Heart right ventricle (tissue), 16 donors: ENCODE measurements at places on chromosomes 12 and 14. TPM values are rescaled to one million over a fixed set of nuclear protein-coding genes. Genes with fewer than 3 reads are reported as not detected.

OASL gene
- total RNA-seq: 2.5 TPM

GRCh38 chr12:54306925-54307741 lies 6.3 kb upstream of the NFE2 start:
- no peaks in the 10 kb centered on the region for H3K27me3 ChIP-seq
- H3K4me1 ChIP-seq: no peaks in the 10 kb centered on the region
- no peak overlapping the region for H3K27ac ChIP-seq
- H3K4me3 ChIP-seq: no peak overlapping the region

GRCh38 chr12:104712477-104712876 lies 245.6 kb downstream of the SLC41A2 start:
- H3K4me1 ChIP-seq: peaks cover 27% of the 10 kb centered on the region
- H3K27ac ChIP-seq: no peak overlapping the region
- DNase-seq: no peak
- H3K36me3 ChIP-seq: no peaks in the 10 kb centered on the region
- no peaks in the 10 kb centered on the region for H3K27me3 ChIP-seq

DNA sequence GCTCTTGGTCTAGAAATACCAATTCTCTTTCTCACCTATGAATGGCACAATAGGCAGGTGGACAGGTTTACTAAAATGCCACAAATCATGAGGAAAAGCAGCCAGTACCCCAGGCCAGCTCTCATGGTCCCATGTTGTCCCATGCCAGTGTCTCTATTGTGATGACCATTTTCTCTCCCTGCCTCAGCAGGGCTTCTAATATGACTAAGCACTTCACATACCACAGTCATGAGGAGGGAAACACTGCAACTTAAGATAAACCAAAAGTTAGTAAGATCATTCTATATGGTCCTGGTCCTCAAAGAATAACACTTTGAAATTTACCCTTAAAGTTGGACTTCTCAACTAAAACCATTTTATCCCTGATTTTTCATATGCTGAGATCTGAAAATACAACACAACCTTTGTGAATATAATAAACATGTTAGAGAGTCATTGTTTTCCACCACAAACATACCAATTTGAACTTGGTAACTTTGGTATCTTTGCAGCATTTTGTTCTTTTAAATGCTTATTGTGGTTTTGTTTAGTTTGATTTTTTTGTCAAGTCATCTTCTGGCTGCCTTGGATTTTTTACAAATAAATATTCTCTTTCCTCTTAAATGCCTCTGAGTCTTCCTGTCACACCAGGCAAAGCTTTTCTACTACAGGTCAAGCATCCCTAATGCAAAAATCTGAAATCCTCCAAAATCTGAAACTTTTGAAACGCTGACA lies 3.6 kb downstream of the TTC5 start:
- peaks cover 14% of the 10 kb centered on the region for H3K4me1 ChIP-seq
- no peaks in the 10 kb centered on the region for H3K27me3 ChIP-seq
- H3K27ac ChIP-seq: no peak overlapping the region
- no peaks in the 10 kb centered on the region for H3K36me3 ChIP-seq

AQP2 gene
- not detected for total RNA-seq

DNA sequence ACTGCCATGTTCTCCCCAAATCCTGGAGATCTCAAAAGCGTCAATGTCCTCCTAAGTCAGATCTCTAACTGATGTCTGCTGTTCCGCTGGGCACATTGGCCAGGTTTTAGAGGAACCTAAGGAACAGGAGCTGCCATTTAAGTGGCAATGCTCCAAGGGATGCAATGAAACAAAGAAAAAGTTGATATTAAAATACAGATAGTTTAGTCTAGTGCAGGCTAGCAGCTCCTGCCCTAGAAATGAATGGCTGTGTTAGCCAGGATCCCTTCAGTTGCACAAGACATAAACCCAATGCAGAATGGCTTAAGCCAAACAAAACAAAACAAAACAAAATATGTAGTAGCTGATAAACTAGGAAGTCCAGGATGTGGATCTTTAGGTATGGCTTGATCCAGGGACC lies 144.1 kb downstream of the HMGA2 start:
- no peak overlapping the region for H3K4me3 ChIP-seq
- no peak overlapping the region for H3K27ac ChIP-seq
- H3K4me1 ChIP-seq: no peaks in the 10 kb centered on the region

DNA sequence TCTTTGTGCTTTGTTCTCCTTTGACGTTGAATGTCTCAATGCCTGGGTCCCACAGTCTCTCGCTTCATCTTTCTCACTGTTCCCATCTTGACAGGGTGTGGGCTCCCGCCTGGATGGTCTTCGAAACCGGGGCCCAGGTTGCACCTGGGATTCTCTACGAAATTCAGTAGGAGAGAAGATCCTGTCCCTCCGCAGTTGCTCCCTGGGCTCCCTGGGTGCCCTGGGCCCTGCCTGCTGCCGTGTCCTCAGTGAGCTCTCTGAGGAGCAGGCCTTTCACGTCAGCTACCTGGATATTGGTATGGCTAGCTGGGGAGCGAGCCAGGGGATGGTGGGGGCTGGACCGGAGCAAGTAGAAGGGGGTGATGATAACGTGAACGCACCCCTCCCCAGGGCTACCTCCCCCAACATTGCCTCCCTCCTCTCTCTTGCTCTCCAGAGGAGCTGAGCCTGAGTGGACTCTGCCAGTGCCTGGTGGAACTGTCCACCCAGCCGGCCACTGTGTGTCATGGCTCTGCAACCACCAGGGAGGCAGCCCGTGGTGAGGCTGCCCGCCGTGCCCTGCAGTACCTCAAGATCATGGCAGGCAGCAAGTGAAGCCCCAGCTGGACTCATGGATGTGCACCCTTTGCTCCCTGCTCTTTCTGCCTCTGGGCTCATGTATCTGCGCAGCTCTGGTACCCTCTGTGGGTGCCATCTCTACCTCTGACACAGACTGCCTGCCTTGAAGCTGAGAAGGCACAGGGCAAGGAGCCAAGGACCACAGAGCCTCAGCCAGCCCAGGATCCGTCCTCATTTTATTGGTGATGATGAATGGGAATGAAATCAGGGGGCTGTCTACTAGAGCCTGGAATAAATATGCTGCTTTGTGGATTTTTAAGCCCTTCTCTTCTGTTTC lies 1.5 kb downstream of the NPFF start:
- no peaks in the 10 kb centered on the region for H3K36me3 ChIP-seq
- no peaks in the 10 kb centered on the region for H3K27me3 ChIP-seq
- DNase-seq: no peak
- H3K27ac ChIP-seq: no peak overlapping the region
- no peak overlapping the region for H3K4me3 ChIP-seq

DNA sequence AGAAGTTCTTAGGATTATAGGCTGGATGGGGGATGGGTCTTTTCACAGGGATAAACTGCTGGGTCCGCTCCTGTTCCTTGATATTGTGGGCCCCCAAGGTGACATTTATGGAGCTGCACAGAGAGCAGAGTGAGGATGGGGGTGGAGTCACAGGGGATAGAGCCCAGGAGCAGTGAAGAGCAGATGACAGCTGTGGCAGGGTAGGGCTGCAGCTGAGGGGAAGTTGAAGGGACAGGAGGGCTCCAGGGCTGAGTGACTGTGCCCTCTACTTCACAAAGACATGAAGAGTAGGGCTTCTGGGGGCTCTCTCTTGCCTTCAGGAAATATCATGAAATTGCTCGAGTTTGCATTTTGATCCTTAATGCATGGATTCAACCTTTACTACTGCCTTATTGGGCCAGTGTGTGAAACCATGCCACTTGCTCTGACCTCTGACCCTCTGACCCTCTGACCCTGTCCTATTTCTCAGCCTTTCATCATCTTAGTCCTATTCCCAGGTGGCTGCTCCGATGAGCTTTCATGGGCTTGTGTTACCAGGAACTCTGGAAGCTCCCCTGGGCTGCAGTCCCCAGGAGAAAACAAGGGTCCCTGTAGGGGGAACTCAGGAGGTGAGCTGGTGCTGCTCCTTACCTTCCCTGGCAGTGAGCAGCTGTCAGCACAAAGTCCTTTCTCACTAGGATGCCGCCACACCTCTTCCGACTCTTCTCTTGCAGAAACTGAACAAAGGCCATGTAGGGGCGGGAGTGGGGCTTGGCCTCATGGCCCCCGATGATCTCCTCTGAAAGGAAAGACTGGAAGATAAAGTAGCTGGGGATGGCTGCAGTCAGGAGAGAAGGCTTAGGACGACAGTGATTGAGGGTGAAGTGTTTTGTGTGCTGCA lies 1.6 kb downstream of the GZMH start:
- no peaks in the 10 kb centered on the region for H3K27me3 ChIP-seq
- H3K4me3 ChIP-seq: no peak overlapping the region
- no peak overlapping the region for H3K27ac ChIP-seq
- no peak for DNase-seq
- H3K4me1 ChIP-seq: no peaks in the 10 kb centered on the region

DNA sequence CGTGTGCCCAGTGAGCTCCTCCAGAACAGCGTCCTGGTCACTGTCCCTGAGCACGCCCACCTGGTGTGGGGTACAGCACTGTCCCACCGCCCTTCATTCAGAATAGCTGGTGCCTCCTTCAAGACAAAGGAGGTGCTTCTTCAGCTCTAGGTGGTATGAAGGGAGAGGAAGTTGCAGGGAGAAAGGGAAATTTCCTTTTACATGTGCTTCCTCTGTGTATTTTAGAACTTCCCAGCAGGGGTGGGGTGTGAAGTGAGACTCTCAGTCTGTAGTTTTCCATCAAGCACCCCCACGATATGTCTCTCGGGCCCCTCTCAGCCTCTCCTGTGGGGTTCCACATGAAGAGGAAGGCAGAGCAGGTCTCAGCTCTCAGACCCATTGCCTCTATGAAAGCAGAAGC lies 1.2 kb upstream of the SLC6A12 start:
- peaks cover 12% of the 10 kb centered on the region for H3K27me3 ChIP-seq
- no peak overlapping the region for H3K27ac ChIP-seq
- H3K36me3 ChIP-seq: no peaks in the 10 kb centered on the region
- no peak overlapping the region for H3K4me3 ChIP-seq

DNA sequence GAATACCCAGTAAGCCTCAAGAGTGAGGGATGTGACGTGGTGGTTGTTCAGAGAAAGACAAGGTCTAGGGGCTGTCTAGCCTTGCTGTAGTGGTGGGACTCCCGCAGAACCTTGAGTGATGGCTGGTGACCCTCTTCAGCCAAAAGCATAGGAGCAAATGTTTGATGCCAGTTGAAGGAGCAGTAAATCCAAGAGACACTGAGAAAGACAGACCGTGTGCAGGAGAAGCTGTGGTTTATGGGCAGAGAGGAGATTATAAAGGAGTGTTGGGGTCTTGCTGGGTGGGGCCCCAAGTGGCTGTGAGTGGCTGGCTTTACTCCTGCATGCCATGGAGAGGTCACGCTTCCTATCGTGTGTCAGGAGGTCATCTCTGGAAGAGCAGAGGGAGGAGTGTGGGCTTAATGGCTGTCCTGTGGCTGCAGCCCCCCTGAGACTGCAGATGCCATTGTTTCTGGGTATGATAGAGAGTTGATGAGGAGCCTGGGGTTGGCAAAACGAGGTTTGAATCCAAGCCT lies 152.0 kb upstream of the CCND2 start:
- no peak overlapping the region for H3K4me3 ChIP-seq
- no peaks in the 10 kb centered on the region for H3K36me3 ChIP-seq
- no peak for DNase-seq
- no peak overlapping the region for H3K27ac ChIP-seq
- H3K27me3 ChIP-seq: no peaks in the 10 kb centered on the region

DNA sequence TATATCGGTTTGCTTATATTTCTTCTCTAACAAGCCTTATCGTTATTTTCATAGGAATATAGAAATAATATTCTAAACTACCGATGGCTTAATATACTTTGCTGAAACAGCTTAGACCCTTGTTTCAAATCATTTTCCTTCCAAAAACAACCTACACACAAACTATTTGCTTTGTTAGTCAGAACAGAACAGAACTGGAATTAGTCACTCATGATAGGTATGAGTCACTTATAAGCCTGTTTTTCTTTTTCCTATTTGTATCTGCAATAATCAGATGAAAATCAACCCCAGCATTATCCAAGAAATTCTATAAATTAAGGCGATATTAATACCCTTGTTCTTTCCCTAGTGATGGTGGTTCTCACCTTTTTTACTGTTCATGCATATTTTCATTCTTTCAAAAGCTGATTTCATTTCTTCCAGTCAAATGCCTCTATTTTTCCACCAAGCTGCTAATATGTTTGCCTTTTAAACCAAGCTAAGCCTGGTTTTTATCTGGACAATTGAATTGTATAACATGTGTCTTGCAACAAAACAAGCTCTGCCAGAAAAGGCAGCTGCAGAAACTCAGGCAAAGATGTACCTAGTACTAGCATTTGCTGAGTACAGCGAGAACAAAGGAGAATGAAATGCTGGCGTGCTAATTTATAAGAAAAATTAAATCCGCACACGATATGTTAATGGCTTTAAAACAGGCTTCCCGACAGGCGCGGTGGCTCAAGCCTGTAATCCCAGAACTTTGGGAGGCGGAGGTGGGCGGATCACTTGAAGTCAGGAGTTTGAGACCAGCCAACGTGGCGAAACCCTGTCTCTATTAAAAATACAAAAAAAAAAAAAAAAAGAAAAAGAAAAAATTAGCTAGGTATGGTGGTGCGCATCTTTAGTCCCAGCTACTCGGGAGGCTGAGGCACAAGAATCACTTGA lies 1418.2 kb downstream of the AACS start:
- no peak overlapping the region for H3K4me3 ChIP-seq

PRB2 gene
- not detected for total RNA-seq

DNA sequence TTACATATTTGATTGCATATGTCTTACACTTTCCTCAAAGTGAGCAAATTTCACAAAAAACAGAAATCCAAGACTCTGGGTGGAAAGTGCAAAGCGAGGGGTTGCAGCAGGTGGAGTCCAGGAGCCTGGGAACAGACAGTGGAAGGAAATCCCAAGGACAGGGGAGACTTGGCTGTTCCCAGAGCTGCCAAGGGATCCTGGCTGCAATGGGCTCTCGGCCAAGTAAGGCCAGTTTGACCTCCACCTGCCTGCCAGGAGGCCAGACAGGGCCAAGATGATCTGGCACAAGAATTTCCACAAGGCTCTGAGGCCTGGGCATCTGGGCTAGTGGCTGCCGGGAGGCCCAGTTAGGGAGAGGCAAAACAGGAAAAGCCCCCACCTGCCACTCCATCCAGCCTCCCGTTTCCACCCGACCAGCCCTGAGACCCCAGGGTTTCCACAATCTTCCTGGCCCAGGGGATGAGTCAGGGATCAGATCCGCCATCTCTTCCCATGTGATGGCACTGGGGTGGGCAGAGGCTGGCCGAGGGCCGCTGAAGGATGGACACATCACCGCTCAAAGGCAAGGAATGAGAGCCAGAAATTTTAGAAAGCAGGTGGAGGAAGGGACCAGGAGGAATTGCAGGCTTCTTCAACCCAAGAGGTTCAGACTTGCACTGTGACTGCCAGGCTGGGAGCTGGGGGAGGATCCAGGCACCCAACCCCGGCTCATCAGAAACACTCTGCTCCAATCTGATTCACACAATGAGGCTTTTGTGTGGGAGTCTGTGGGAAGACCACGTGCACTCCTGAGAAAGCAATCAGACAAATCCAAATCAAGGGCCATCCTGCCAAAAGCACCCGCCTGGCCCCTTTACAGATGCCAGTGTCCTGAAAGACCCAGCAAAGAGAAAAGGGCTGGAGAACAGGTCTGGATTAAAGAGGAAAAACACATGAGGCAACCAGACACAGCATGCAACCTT lies 16.3 kb downstream of the SCARB1 start:
- no peak overlapping the region for H3K27ac ChIP-seq
- no peaks in the 10 kb centered on the region for H3K27me3 ChIP-seq
- H3K4me3 ChIP-seq: no peak overlapping the region
- peaks cover 28% of the 10 kb centered on the region for H3K4me1 ChIP-seq
